ENCODE measurements at places on chromosomes 2 and 18.

GRCh38 chr2:99470957-99471356 is 18.9 kb downstream of the REV1 start:
- DNase-seq, result no peak

GRCh38 chr2:48450936-48451602 is 78.9 kb upstream of the STON1 start:
- no peak for DNase-seq

DNA sequence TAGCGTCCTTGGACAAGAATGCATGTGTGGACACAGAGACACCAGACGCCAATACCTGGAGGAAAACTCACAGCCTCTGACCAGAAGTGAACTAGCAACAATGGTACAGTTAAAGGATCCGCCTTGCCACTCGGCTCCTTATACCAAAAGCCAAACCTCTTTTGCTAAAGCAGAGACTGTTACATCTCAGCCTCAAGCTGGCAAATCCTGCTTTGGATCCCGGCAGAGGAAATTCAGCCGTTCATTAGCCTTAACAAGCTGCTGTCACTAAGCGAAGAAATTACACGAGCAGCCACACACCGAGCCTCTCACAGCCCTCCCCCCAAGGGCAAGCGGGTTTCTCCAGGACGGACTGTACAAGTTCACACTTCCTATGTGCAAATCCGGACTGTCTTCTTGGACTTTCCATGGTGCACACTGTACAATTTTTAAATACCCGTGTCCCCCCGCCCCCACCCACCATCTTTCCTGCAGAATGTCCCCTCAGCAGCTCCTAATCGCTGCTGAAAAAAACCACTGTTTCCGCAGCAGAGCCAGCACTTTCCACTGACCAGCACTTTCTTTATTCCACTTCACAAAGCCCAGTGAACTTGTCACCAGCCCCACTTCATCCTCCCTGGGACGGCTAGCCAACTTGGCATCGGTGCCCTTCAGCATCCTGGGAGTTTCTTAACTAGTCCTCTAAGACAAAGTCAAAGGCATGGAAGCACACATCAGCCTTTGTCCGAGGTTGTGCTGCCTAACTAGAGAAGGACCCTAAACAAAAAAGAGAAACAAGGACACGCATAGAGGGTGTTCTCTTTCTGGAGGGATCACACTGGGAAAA is 1.5 kb downstream of the KLF7 start:
- DNase-seq, result peak; percentile 16

DNA sequence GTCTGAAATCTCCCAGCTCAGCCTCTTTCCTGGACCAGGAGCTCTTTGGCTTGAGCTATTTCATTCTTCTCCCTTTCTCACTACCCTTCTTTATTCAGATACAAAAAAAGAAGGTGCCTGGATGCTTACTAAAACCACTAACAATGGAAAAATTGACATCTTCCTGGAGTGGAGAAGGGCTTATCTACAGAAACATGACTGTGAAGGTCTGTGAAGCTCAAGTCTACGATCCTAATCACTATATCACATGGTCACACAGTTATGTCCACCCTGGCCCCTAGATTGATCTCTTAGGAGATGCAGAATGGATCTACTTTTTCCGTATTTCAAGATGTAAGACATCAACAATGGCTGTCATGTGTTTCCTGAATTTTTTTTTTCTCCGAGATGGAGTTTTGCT is 5.7 kb upstream of the KRCC1 start:
- no peak for DNase-seq

- no peak for DNase-seq
Observed at GRCh38 chr2:69779258-69780001, 37.5 kb downstream of the ANXA4 start.

- DNase-seq, result peak; percentile 60
Observed at GRCh38 chr2:110853516-110853915, 121.1 kb downstream of the ACOXL start.

- no peak for DNase-seq
Observed at GRCh38 chr2:234378440-234378839, 118.4 kb downstream of the ARL4C start.

DNA sequence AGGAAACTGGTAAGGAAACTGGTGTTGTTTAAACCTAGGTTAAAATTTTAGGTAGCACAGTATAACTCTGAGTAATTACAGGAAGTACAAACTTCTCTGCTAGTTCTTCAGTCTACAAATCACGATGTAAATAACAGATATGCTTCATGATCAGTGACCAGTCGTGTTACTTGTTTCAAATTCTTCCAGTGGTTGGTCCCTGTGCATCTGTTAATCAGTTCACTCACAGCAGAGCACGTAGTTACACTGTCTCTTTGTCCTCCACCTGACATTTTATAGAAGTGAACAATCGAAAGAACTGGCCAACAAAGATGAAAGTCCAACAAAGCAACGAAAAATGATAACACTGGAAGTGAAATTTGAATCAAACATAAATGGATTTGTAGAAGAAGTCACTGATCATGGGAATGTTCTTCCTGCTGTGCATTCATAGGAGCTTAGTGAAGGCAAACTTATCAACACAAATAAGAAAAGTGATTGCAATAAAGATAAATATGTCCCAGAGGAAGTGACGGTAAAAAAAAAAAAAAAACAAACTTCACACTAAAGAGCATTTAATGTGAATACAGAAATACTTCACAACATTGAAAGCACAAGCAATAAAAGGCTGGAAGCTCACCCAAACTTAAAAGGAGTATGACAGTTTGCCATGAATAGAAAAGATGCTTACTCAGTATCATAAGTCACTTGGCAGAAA is 7.0 kb downstream of the EIF2AK2 start:
- peak; percentile 21 for DNase-seq

GRCh38 chr2:226447338-226448300 is 352.0 kb downstream of the IRS1 start:
- no peak for DNase-seq

GRCh38 chr2:71455011-71455740 is 1.8 kb downstream of the DYSF start:
- DNase-seq, result no peak

- DNase-seq, result no peak
Observed at GRCh38 chr2:176446718-176447414, 177.6 kb downstream of the MTX2 start.

DNA sequence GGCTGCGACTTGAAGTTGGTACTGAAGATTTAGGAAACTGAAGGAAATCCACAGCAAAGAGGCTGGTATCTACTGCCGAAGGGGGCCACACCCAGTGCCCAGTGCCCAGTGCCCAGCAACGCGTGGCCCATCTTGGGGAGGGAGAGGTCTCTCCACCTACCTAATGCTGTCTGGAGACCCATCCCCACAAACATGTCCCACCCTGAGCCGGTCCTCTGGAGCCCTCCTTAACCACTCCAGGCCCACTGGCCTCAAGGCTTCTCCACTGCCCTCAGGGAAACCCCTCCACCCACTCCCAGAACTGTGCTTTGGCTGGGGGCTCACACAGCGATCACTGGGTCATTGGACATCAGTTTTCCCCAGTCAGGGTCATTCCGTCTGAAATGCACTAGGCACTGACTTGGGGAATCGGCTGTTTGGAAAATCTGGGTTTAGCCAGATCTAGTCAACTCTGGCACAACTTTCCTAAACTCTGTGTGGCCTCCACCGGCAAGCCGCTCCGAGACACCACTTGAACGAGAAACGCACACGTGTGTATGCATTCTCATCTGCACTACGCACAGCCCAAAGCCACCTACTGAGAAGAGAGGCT is 20.1 kb downstream of the GPR55 start:
- DNase-seq, result no peak

- DNase-seq, result no peak
Observed at GRCh38 chr2:127953128-127953718, 67.5 kb upstream of the AMMECR1L start.

DNA sequence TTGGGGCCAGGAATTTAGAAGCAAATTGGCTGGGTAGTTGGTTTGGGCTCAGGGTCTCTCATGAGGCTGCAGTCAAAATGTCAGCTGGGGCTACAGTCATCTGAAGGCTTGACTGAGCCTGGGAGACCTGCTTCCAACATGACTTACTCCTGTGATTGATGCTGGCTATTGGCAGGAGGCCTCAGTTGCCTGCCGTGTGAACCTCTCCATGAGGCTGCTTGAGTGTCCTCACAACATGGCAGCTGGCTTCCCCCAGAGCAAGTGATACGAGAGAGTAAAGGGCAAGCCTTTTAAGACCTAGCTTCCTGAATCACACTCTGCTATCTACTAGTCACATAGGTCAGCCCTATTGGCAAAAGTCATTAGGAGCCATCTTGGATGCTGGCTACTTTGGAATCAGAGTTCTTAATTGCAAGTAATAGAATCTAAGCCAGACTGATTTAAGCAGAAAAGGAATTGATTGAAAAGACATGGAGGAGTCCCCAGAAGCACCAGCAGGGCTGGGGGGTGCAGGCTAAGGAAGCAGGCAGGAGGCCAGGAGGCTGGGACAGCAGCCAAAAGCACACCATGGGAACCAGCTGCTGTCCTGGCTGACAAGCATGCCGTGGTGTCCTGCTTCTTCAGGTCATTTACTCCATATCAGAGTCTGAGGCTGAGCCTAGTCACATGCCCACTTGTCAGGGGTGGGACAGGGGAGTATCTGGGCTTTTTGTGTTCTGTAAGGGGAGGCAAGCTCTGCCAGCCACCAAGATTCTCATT is 7.8 kb upstream of the GIGYF2 start:
- DNase-seq, result no peak

DNA sequence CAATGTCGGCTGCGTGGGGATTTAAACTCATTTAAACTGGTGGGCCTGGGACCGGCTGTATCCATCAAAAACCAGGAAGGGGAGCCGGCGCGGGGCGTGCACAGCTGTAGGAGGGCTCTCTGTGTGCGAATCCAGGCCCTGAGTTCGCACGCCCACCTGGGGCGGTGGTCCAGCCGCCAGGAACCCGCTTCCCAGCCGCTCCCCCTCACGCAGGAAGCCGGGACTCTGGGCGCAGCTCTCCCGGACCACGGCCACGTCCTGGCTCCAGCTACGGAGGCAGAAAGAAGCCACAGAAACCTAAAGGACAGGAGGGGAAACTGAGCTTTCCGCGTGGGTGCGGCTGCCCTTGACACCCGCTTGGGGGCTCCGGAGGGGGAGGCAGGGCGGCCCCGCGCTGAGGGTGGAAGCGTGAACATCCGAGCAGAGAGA is 80.6 kb downstream of the GFPT1 start:
- DNase-seq, result no peak

DNA sequence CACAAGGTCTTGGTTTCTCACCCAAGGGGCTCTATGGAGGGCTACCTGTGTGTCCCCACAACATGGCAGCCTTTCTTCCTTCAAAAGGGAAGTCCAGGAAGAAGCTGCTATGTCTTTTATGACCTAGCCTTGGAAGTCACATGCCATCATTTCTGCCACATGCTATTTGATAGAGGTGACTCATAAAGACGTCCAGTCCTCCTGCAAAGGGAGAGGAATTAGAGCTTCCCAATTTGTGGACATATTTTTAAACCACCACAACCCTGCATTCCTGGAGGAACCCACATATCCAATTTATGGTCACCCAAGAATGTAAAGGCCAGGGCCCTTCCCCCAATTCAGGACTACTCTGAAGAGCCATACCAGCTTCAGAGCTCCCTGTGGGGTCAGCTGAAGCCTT is 246.2 kb downstream of the CYP26B1 start:
- no peak for DNase-seq

DNA sequence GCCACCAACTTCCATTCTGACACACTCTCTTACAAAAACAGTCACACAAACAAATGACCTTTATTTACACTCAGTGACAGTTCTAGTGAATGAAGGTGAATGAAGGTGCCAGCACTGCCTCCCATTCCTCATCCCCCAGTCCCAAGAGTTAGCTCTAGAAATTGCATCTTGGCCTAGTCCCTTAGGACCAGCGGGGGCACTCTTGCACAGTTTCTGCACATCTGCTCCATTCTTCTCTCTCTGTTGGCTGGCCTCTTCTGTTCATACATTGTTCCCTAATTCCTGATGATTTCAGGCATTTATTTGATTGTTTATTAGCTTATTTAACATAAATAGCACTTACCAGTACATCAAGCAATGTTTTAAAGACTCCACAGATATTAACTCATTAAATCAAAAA is 30.9 kb downstream of the GAREM1 start:
- no peak for DNase-seq

DNA sequence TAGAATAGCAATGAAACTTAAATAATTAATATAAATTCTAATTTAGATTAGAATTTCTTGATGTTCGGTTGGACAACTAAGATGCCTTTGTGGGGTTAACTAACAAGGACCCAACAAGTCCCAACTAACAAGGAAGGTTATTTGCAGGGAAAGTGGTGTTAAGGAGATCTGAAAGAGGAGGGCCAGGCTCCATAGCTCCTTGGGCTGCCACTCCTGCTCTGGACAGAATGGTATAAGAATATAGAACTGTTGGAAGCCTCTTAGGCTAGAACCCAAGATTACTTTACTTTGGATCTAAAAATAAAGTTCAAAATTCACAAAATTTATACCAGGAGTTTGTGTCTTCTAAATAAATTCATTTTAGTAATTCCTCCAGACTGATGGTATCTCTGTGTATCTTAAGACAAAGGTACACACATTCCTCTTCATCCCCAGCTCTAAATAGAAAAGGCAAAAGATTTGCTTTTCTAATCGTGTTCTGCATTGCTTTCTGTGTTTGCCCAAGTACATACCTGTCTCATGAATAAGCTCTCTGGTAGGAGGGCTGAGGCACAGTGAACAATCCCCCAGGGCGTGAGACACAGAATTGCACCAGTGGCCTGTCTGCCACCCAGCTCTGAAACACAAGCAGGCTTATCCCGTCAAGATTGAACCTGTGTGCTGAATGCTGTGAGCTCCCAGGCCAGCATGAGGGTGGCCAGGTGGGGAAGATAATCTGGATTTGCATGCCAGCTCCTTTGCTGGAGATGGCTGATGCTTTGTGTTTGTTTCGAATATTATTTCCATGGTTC is 176.0 kb downstream of the ACKR3 start:
- DNase-seq, result no peak

DNA sequence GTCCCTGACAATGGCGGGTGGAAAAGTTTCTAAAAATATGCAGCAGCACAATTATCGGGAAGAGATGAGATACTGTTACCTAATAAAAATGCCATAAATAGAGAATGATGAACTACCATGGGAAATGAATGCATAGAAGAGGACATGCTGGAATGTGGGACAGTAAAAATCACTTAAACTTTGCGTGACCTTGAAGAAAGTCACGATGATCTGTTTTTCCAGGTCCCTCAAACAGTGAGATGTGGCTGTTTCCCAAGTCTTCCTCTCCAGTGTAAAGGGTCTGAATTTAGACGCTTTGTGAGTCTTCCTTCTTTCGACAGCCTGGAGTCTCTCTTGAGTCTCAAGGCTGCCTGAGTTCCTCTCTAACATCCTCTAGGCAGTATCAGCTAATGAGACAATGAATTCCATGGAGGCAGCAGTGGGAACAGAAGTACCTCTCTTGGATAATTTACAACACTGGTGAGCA is 1.4 kb downstream of the CLUL1 start:
- DNase-seq, result no peak

DNA sequence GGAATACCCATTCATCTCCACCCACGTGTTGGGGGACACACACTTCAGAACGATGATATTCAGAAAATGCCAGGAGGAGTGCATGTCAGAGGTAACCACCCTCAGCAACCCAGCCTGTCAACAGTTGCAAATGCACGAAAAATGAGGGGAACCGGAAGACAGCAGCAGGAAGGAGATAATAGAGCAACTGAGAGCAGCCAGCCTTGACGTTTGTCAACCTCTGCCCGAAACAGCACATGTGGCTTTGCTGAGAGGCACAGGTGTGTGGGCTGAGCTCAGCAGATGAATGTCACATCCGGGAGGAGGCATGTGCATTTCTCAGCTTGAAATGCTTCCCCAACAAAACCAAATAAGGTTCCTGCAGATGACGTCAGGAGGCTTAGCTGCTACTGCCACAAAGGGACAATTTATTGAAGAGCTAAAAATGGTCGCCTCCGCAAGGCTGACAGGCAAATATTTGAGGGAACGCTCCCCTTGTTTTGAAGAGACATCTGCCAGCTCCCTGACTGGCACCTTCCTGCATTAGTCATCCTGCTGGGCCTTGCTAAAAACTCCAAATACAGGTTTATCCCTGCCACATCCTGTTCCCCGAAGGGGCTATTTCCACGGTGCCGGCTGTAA is 419.0 kb downstream of the NBAS start:
- peak; percentile 64 for DNase-seq

Data from CD4-positive, alpha-beta T cell treated with Interleukin-6 at 100 ng/mL for 8 hours (primary cell).